ENCODE measurements at places on chromosomes 11 and 22. TPM values are rescaled to one million over a fixed set of nuclear protein-coding genes. Genes with fewer than 3 reads are reported as not detected.

The RNF141 gene
- total RNA-seq, result 47.9 TPM

The NAV2 gene
- total RNA-seq, result 7.1 TPM

DNA sequence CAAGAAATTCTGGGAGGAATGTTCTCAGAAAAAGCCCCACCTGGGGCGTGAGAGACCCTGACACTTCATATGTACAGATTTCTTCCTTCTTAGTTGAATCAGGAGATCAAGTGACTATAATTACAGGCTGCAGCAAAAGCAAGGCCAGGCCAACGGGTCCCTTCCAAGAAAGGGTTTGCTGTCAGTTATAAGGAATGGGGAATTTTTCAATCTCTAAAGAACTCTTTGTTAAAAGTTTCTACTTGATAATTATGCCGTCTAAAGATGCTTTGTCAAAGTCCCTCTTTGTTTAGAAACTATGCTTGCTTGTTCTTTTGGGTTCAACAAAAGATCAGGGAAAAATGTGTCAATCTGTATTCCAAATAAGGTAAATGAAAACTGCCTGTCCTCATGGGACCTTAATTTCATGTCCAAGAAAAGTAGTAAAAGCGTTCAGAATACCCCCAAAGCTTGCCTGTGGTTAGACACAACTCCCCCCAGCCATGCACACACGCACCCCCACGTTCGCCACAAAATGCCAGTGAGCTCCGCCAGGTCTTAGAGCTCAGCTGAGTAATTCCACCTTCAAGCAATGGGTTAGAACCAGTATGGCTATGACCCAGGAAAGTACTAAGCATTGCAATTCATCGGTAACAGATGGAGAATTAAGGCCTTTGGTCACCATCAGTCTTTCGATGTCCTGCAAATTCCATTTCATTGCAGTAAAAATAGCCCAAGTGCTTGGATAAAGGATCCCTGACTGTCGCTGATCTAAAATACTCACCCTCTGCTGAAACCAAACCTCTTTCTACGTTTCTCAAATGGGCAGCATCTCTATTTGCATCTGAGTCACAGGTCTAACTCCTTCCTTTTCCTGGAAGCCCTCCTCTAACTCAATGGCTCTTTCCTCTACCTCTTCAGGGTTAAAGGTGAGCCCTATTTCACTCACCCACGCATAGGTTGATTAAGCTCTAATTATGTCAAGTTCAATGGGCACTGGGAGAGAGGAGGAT, 419.2 kb upstream of the SYN3 start:
- no peaks in the 10 kb centered on the region for H3K4me1 ChIP-seq
- no peak overlapping the region for H3K4me3 ChIP-seq
- H3K27ac ChIP-seq, result peak overlapping the region; percentile 2
- DNase-seq, result no peak
- no peaks in the 10 kb centered on the region for H3K36me3 ChIP-seq
- H3K27me3 ChIP-seq, result no peaks in the 10 kb centered on the region

DNA sequence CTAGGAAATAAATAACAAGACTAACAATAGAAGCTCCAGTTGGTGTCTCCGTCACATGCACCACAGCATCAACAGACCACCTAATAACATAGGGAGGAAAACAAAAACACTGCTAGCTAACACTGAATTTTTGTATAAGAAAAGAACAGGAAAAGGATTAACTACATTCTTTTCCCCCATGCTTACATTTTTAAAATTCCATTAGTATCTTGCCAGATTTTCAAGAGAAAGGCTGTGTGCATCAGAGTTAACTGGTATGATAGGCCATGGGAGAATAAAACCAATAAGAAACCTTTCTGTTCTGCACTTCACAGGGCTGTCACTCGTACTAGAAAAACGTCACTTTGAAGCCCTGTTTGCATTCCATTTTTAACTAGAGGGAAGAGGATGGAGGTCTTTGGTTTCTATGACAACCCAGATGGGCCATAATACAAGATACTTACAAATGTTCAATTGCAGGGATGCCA, 79.0 kb downstream of the LARGE2 start:
- DNase-seq, result no peak
- no peak overlapping the region for H3K27ac ChIP-seq
- H3K36me3 ChIP-seq, result no peaks in the 10 kb centered on the region
- H3K4me3 ChIP-seq, result no peak overlapping the region

DNA sequence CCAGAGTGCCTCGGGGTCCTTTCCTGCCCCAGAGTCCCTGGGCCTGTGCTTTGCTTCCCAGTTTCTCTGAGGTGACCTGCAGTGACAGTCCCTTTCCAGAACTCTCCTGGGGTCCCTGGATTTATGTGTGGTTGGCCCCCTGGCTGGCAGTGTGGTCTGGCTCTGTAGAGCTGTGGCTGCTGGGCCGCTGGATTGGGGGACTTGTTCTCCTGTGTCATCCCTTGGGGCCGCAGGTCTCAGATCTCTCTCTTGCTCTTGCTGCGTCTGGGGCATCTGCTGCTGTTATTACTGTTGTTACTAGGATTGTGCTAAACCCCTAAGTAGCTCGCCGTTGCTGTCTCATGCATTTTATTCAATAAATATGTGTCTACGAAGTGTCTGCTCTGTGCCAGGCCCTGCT, 31.9 kb downstream of the FAM83F start:
- H3K4me1 ChIP-seq, result peaks cover 10% of the 10 kb centered on the region
- H3K4me3 ChIP-seq, result no peak overlapping the region
- H3K27me3 ChIP-seq, result no peaks in the 10 kb centered on the region
- no peak overlapping the region for H3K27ac ChIP-seq
- no peak for DNase-seq

GRCh38 chr11:77088236-77089003, 14.2 kb upstream of the OMP start:
- no peaks in the 10 kb centered on the region for H3K36me3 ChIP-seq
- H3K27ac ChIP-seq, result no peak overlapping the region
- no peak for DNase-seq
- no peaks in the 10 kb centered on the region for H3K27me3 ChIP-seq

DNA sequence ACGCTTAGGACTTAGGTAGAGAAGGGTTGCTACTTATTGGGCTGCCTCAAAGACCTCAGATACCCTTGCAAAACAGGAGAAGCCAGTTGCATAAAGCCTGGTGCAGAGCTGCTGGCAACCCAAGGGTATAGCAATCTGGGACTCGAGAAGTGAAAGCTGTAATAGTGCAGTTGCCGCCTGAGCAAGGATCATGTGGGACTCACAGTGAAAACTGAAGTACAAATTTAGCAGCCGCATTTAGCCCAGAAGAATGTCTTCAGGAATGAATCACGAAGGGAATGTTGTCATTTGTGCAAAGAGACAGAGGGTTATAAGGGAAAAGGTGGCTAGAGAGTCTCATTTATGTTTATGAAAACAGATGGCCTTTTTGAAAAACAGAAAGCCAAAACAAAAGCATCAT, 267.2 kb downstream of the TENM4 start:
- no peaks in the 10 kb centered on the region for H3K36me3 ChIP-seq
- H3K4me1 ChIP-seq, result no peaks in the 10 kb centered on the region
- H3K4me3 ChIP-seq, result no peak overlapping the region

DNA sequence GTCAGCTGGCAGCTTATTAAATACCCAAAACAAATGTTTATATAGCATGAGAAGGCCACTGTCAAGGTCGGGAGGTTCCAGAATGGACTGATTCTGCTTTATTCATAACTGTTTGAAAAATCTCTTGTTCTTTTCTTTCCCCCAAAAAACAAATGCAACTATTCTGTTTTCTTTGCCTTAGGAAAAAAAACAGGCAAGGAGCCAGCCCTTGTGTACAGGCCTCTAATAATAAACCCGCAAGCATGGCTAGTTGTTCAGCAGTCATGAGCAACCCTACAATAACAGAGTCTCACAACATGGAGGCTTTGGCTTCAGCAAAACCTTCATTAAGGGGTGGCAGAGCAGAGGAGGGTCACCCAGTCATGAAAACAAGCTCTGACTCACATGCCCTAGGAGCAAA, 191.7 kb downstream of the KIRREL3 start:
- no peak for DNase-seq
- no peaks in the 10 kb centered on the region for H3K4me1 ChIP-seq
- H3K4me3 ChIP-seq, result no peak overlapping the region
- no peak overlapping the region for H3K27ac ChIP-seq
- H3K27me3 ChIP-seq, result no peaks in the 10 kb centered on the region
- H3K36me3 ChIP-seq, result no peaks in the 10 kb centered on the region

GRCh38 chr22:22746061-22746962, 101.9 kb downstream of the GGTLC2 start:
- H3K27ac ChIP-seq, result no peak overlapping the region
- H3K4me3 ChIP-seq, result no peak overlapping the region

DNA sequence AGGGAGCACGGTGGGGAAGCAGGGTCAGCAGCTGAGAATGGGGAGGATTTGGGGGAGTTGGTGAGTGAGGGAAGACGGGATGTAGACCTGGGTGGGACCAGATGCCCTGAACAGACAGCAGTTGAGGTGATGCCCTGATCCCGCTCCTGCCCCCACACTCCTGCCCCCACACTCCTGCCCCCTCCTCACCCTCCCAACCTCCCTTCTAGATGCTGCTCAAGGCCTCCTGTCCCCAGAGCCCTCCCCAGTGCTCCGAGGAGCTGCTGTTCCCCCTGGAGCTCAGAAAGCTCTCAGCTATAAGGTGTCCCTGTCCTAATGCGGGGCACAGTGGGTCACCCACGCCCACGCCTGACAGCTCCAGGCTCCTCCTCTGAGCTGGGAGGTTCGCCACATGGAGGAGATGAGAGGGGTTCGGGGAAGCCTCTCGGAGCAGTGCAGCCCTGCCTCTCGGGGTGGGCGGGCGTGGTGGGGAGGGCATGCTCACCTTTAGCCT, 25.1 kb upstream of the TTLL12 start:
- H3K4me1 ChIP-seq, result no peaks in the 10 kb centered on the region
- H3K27ac ChIP-seq, result no peak overlapping the region
- no peaks in the 10 kb centered on the region for H3K36me3 ChIP-seq
- H3K27me3 ChIP-seq, result no peaks in the 10 kb centered on the region
- H3K4me3 ChIP-seq, result no peak overlapping the region

DNA sequence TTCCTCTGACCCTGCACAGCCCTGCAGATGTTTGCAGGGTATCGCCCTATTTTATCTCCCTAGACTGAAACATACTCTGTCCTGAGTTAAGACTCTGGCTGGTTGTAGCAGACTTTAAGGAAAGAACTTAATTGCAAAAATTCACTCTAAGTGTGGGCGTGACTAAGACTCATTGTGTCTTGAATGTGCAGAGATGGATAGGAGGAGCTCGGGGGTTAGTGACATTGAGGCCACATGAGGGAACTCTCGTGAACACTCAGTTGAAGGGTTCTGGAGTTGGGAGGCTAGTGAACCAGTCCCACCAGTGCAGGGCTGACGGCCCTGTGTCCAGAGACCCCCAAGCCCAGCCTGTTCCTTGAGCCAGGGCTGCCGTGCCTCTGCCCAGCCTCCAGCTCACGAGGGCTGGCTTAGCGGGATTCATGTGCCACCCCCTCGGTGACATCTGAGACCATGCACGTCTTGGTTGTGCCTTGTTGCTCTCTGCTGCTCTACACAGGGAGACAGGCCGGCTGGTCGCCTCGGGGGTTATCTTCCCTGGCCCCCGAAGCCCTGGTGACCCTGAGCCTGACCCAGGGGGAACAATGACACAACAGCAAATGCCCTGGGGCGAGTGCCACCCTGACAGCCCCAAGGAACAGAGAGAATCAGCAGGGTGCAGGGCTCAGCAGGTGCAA, 11.4 kb upstream of the TBX1 start:
- H3K27ac ChIP-seq, result no peak overlapping the region
- no peak overlapping the region for H3K4me3 ChIP-seq
- no peaks in the 10 kb centered on the region for H3K36me3 ChIP-seq
- H3K27me3 ChIP-seq, result peaks cover 7% of the 10 kb centered on the region
- no peak for DNase-seq
- H3K4me1 ChIP-seq, result no peaks in the 10 kb centered on the region

DNA sequence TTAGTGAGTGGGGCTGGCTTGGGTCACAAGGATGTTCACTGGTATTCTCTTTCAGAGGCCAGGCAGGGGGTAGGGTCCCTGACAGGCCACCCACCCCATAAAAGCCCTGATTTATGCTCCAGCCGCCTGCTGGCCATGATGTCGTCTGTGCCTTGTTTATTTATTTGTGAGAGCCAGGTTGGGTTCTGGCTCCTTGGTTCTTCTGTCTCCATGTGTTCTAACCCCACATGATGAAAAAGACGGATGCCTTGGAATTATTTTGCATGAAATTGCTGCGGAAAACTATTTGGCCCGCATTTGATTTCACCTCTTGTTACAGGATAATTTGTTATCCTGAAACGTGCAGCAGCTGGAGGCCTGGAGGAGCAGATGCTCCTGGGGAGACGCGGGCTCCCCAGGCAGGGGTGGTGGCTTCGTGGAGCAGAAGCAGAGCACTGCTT, 46.3 kb upstream of the WNT11 start:
- H3K27ac ChIP-seq, result no peak overlapping the region
- no peaks in the 10 kb centered on the region for H3K4me1 ChIP-seq
- no peak overlapping the region for H3K4me3 ChIP-seq

GRCh38 chr11:93028960-93029522, 59.6 kb downstream of the MTNR1B start:
- no peaks in the 10 kb centered on the region for H3K27me3 ChIP-seq
- no peak overlapping the region for H3K27ac ChIP-seq
- H3K4me3 ChIP-seq, result no peak overlapping the region
- DNase-seq, result no peak
- H3K4me1 ChIP-seq, result no peaks in the 10 kb centered on the region

DNA sequence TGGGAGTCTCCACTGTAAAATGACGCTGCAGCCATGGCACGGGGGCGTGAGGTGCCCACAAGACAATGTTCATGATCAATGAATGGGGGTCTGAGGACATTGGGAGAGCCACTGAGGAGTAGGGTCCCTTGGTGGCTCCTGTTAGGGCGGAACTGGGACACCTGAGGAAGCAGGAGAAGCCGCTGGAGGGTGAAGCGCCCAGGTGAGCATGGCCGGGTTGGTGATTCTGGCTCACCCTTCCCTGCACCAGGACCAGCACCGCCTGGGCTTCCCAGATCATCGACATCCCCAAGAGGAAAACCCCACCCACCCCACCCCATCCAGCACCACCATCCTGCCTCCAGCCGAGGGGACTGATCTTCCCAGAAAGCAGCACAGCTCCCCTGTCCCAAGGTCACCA, 30.6 kb downstream of the SHANK2 start:
- H3K27ac ChIP-seq, result no peak overlapping the region
- H3K4me1 ChIP-seq, result no peaks in the 10 kb centered on the region
- no peak for DNase-seq

GRCh38 chr11:73325036-73325981, 17.2 kb downstream of the ARHGEF17 start:
- H3K27me3 ChIP-seq, result no peaks in the 10 kb centered on the region
- H3K4me1 ChIP-seq, result peaks cover 6% of the 10 kb centered on the region
- DNase-seq, result no peak
- H3K4me3 ChIP-seq, result no peak overlapping the region
- H3K27ac ChIP-seq, result peak overlapping the region; percentile 72

The APOBEC3F gene
- 10.1 TPM for total RNA-seq

The FAT3 gene
- 0.09 TPM for total RNA-seq

DNA sequence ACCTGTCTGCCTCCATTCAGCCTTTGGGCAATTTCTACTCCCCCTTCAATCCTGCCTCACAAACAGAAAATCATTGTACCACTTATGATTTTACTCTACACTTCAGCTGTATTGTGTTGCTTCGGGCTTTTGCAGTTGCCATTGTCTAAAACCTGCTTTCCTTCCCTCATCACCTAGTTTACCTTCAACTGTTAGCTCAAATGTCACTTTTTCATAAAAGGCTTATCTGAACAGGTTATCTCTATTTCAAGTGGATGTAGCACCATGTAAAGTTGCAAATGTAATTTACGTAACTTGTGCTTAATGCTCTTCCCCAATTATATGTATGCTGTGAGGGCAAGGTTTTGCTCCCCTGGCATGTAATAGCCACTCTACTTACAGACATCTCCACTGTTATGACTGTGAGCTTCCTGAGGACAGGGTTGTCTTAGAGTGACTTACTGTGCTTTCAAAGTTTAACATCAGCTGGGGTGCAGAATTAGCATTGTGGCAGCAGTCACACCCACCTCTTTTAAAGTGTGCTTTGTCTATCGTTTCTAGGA, 5.4 kb downstream of the RPS25 start:
- no peak overlapping the region for H3K4me3 ChIP-seq
- H3K4me1 ChIP-seq, result peaks cover 13% of the 10 kb centered on the region
- H3K36me3 ChIP-seq, result peaks cover 66% of the 10 kb centered on the region
- no peak for DNase-seq
- H3K27me3 ChIP-seq, result no peaks in the 10 kb centered on the region
- H3K27ac ChIP-seq, result no peak overlapping the region

Measured in adrenal gland (tissue), 19 donors.